Upper lobe of left lung (tissue), 6 donors: ENCODE measurements at places on chromosomes 11 and 22. TPM values are rescaled to one million over a fixed set of nuclear protein-coding genes. Genes with fewer than 3 reads are reported as not detected.

NXPE4 gene
- not detected for total RNA-seq

SWAP70 gene
- 55.2 TPM for total RNA-seq

EXT2 gene
- total RNA-seq, result 56.6 TPM

ROBO4 gene
- total RNA-seq, result 48.2 TPM

CECR2 gene
- total RNA-seq, result 13.9 TPM

OR6Q1 gene
- total RNA-seq, result not detected

PHLDB1 gene
- 45.5 TPM for total RNA-seq

CEP126 gene
- 11.5 TPM for total RNA-seq

VSIG2 gene
- total RNA-seq, result 45.1 TPM
